ENCODE measurements at places on chromosomes 2 and 18.

DNA sequence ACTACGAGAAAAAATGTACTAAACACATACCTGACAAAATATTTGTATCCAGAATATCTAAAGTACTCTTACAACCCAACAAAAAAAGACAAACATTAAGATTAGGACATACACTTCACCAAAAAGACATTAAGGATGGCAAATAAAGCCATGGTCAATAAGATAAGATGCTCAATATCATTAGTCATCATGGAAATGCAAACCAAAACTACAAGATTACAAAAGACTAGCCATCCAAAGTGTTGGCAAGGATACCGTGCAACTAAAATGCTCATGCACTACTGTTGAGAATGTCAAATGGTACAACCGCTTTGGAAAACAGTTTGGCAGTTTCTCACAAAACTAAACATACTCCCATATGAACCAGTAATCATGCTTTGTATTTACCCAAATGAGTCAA lies 29.7 kb downstream of the MAP3K2 start:
- DNase-seq: no peak

- DNase-seq: no peak
Observed at GRCh38 chr2:112688086-112688880, 32.5 kb upstream of the NT5DC4 start.

- DNase-seq: no peak
Observed at GRCh38 chr2:165371356-165371755, 98.1 kb upstream of the CSRNP3 start.

- no peak for DNase-seq
Observed at GRCh38 chr18:51038110-51038509, 8.1 kb downstream of the SMAD4 start.

DNA sequence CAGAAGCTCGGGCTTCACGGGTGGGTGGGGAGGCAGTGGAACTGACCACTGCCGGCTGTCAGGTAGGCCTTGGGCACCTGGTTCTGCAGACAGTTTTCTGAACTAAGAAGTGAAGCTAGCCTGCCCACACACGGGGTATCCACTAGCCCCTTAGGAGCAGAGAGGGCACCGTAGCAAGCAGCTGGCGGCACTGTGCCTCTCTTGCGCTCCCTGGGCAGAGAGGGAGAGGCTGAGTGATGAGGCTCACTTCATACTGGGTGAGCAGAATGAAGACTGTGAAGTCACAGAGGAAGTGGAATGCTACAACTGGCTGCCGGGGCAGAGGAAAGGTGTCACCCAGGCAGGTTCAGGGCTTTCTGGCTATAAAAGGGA lies 753 bp downstream of the ITPRIPL1 start:
- DNase-seq: peak; percentile 18

- no peak for DNase-seq
Observed at GRCh38 chr18:22434973-22435608, 17.4 kb upstream of the CTAGE1 start.

GRCh38 chr18:79378536-79379250 lies 17.0 kb upstream of the NFATC1 start:
- DNase-seq: peak; percentile 63

- no peak for DNase-seq
Observed at GRCh38 chr18:62950246-62950645, 234.9 kb downstream of the PHLPP1 start.

- DNase-seq: no peak
Observed at GRCh38 chr2:7943446-7943845, 738.4 kb upstream of the ID2 start.

- no peak for DNase-seq
Observed at GRCh38 chr2:231409776-231410175, 14.3 kb downstream of the B3GNT7 start.

GRCh38 chr2:28002181-28002580 lies 111.7 kb downstream of the BABAM2 start:
- DNase-seq: no peak

GRCh38 chr2:27086724-27087593 lies at the start of gene KHK:
Gene KHK, plus strand, starts transcription at chr2:27086772. Its CDS starts 488 bp downstream, at chr2:27087260.
- DNase-seq: no peak

DNA sequence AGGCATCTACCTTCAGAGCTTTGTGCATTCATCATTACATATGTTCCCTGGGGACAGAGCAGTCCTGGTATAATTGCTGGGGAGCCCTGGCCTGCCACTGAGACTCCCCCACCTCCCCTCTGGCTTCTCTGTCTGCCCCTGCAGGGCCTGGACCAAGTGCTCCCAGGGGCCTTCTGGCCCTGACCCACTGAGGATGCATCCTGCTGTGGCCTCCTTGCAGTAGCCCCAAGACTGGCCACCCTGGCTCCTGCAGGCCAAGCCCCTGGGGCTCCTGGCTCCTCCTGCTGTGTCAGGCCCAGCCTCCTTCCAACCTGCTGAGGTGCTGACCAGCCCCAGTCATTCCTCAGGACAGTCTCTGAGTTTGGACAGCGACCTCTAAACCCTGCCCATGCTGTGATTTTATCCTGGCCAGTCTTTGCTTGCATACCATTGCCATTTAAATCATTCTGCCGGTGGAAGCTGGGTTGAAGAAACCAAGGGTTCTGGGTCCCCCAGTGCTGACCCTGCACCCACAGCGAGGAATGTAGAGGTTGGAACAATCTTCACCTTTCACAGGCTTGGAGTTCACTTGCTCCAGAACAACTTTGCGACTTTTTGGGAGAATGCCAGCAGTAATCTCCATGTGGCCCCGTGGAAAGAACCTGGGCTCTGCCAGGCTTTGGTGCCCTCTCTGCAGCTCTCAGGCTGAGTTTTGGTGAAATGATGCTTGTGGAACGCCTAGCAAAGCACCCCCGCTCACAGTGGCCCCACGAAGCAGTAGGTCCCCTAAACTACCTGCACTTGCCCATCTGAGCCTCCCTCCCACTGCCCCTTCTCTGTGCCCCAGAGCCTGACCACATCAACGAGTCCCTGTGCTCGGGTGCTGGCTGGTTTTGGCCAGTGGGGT lies 167.3 kb upstream of the GLI2 start:
- DNase-seq: no peak

GRCh38 chr2:201262718-201263117 lies 2.4 kb downstream of the CASP8 start:
- DNase-seq: no peak

GRCh38 chr2:158979772-158980171 lies 11.3 kb downstream of the TANC1 start:
- no peak for DNase-seq

DNA sequence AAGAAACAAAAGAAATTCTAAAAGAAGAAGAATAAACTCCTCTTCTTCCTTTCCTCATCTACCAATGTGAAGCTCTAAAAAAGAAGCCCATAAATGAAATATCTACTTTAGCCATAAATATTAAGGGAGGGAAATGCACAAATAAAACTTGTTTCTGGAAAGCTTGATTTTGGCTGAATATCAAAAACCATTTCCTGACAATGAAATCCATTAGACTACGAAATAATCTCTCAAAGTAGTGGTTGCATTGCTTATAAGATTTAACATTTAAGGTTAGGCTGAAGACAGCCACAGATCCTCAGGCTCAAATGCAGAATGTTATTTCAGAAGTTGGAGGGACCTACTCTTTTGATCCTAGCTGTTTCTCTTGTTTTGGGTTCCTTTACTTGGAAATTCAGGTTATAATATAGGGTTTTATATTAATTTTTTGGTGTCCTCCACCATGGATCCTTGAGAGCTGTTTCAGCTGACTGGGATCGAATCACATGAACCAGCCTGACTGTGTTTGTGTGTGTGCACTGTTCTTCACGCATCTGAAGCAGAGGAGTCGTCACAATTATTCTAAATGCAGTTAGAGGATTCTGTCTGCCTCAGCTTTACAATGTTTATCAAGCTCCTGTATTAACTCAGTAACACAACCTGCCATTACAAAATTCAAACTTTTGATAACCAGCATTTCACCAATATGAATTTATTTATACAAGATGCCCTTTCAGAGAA lies 474.8 kb downstream of the ARHGAP15 start:
- no peak for DNase-seq

DNA sequence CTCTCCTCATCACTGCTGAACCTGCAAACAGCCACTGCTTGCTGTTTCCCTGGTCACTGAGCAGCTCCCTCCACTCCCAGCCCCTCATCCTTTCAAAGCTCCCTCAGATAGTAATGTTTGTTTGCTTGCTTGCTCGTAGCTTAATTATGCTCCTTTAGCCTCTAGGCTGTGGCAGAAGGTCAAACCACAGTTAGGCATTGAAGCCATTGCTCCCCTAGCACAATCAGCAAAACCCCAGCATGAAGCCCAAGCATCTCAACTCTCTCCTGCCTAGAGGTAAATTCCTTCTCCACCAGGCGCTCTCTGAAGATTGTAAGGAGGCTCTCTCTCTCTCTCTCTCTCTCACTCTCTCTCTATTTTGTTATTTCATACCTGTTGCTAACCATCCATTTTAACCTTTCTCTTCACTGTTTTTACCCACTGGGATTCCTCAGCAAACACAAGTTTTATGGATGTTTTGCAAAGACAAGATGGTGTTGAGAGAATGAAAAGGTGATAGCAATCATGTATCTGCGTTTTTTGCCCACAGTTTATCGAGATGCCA lies 135.9 kb upstream of the HNRNPA3 start:
- DNase-seq: no peak

DNA sequence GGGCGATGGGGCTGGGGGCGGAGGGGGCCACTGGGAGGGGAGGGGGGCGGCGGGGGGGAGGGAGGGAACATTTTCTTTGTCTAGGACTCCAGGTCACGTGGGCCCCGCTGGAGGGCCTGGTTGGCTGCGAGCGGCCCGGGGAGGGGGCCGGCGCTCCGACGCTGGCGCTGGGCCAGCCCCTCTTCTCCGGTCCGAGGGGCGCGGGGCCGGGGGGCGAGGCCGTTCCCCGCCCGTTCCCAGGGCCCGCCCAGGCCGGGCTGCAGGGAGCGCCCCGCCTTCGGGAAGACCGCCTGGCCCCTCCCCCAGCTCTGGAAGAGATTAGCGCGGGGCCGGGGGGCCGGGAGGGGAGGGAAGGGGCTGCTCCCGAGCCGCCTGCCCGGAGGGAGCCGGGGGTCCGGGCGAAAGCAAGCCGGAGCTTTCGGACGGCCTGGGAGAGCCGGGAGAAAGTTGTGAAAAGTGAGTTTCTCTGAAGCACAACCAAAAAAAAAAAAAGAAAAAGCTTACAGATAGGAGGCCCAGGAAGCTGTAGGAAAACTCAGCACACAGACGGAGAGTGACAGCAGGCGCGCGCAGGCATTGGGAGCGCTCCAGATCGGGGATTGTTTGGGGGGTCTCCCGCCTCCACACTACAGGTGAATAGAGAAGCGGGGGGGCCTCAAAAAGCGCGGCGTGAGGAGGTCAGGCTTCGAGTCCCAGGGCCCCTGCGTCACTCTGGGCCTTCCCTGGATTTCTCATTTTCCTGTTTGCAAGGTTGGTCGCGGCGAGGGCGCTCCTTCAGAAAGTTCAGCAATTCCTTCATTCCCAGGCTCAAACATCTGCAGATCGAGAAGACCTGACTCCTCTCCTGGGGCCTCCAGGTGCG lies 84.1 kb upstream of the POMC start:
- no peak for DNase-seq

DNA sequence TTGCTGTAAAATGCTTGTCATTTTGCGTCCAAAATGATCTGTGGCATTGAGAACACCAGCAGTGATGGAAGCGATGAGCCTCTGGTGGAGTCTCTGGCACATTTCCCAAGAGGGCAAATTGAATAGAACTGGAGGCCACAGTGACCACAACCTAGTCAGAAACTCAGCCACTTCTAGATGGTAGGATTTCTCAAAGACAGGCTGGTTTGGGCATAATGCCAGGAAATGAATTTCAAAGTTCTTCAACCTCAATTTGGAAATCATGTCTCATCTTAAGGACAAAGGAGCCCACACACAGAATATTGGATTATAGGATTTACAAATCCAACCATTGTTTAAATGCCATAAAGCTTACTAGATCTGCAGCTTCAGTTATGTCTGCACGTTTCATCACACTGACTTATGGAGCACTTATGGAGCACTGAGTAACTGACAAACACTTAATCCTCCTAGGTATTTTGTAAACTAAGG lies 132.1 kb downstream of the COL6A3 start:
- no peak for DNase-seq

- DNase-seq: no peak
Observed at GRCh38 chr2:98219152-98219551, 127.1 kb upstream of the CNGA3 start.

DNA sequence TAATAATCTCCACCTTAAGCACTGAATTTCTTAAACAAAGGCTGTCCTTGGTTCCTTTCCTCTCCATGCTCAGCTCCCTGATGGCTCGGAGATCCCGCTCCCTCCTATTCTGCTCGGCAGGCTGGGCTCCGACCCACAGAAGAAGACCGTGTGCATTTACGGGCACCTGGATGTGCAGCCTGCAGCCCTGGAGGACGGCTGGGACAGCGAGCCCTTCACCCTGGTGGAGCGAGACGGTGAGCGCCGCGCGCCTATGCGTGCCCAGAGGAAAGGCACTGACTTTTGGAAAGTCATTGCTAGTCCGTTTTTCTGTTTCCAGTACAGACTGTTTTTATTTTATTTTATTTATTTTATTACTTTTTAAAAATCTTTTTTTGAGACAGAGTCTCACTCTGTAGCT lies 9.6 kb downstream of the CNDP2 start:
- DNase-seq: no peak

Data from stimulated activated CD8-positive, alpha-beta memory T cell treated with anti-CD3 and anti-CD28 coated beads, Interleukin-2, amount 100 ng/mL, for 1 hour (primary cell).